ENCODE measurements at places on chromosomes 11 and 22. TPM values are rescaled to one million over a fixed set of nuclear protein-coding genes. Genes with fewer than 3 reads are reported as not detected.

AQP11 gene
- 4.9 TPM for total RNA-seq

OTOG gene
- total RNA-seq, result under 0.01 TPM

KRTAP5-2 gene
- total RNA-seq, result not detected

HIC2 gene
- total RNA-seq, result 6.1 TPM

MYOD1 gene
- not detected for total RNA-seq

CARD18 gene
- total RNA-seq, result not detected

PHOX2A gene
- not detected for total RNA-seq

OSM gene
- 0.41 TPM for total RNA-seq

MMP12 gene
- not detected for total RNA-seq

CD3E gene
- total RNA-seq, result not detected

FOSL1 gene
- total RNA-seq, result not detected

B3GAT1 gene
- total RNA-seq, result 47.3 TPM

FOLR2 gene
- 5.7 TPM for total RNA-seq

PLEKHA7 gene
- total RNA-seq, result 6.9 TPM

CNGA4 gene
- total RNA-seq, result 0.41 TPM

ANKRD42 gene
- 8.6 TPM for total RNA-seq

All from frontal cortex (tissue), 4 donors.